ENCODE measurements at places on chromosomes 13 and 19.

GRCh38 chr19:55111238-55111831, 6.1 kb downstream of the PPP1R12C start:
- no peak for DNase-seq

- DNase-seq: no peak
Observed at GRCh38 chr19:55676383-55676782, 1.4 kb downstream of the EPN1 start.

GRCh38 chr13:74070065-74070464, 64.1 kb downstream of the KLF12 start:
- DNase-seq: no peak

GRCh38 chr13:88895261-88895941, 1224.2 kb downstream of the SLITRK5 start:
- no peak for DNase-seq

GRCh38 chr13:39035204-39035603, 2.7 kb downstream of the PROSER1 start:
- no peak for DNase-seq

DNA sequence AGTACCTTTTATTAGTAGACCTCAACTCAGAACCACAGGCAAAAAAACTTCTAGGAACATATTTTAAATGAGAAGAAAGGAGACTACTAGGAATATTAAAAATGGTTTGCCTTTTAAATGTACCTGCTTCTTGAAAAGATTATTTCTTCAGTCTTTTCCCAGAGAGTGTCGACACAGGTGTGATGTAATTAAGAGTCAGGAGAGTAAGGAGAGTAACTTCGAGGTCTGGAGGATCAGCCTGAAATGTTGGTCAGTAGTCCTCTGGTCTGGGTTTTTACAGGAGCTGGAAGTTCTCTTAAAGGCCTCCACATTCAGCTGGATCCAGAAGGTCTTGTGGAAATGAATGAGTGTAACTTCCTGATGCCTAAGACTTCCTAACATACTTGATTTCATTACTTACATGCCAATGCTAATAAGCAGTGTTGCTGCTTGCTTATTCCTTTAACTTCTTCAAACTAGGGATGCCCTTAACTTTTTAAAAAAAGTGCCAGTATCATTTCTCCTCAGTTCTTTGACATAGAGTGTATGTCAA, at the start of gene KCTD4:
Gene KCTD4, minus strand, starts transcription at position 345 of the 532 bp plus-strand sequence. CDS start 6,478 bp downstream, outside the sequence.
- DNase-seq: no peak

DNA sequence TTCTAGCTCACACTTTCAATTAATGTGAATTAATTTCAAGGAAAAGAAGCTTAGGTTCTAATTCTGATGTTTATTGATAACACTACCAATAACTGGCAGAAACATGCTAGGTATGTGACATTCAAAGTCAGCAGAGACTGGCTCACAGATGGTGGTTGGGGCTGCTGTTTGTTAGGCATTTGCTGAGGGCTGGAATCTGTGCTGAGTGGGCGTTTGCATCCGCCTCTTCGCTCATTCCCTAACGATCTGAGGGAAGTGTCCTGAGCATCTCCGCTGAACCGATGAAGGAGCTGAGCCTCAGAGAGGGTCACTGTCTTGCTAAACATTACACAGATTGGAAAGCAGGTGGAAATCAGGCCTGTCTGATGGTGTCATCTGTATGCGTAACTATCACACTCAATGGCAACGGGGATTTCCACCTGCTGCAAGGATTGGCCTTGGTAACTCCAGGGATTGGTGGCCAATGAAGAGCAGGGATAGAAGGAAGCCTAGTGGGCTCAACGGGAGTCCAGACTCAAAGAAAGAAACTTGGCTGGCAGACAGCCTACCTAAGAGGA, 338.9 kb downstream of the TEX29 start:
- DNase-seq: no peak

GRCh38 chr13:40389081-40389641, 277.3 kb downstream of the FOXO1 start:
- DNase-seq: no peak

DNA sequence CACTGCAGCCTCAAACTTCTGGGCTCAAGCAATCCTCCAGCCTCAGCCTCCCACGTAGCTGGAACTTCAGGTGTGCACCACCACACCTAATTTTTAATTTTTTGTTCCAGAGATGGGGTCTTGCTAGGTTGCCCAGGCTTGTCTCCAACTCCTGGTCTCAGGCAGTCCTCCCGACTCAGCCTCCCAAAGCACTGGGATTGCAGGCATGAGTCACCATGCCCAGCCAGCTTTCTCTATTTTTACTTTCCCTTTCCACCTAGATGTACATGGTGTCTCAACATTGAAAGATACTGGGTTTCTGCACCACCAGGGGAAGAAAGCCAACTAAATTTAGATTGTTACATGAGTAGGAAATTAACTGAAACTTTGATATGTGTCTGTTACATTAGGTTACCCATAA, 13.8 kb upstream of the ZNF846 start:
- no peak for DNase-seq

DNA sequence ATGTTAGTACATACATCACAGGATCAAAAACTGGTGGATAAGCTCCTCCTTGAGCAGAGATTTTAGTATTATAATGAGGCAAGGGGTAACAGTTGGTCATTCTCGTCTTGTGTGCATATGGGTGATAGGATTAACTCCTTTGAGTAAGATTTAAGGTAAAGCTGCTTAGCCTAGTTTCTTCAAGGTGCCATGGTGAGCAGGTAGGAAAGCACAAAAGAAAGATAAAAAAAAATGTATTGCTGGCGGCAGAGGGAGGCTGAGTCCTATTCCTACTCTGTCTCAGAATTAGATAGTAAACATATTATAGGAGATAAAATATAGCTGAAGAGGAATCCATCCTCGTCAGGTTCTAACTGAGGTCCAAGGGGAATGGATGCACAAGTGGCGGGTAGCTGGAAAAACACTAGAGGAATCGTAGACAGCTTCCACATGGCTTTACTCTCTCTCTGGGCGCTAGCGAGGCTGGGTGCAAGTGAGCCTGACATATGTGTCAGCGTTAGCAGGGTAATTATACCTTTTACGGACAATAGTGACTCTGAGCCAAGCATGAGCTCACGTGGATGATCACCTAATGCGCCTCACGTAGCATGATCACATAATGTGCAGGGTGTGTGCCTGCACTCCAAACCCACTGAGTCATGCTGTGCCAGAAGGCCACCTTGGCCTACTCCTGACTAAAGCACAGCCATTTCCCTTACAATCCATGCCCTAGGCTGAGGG, 734.3 kb upstream of the MIR17HG start:
- no peak for DNase-seq

- DNase-seq: no peak
Observed at GRCh38 chr13:109275852-109276251, 510.5 kb downstream of the IRS2 start.

DNA sequence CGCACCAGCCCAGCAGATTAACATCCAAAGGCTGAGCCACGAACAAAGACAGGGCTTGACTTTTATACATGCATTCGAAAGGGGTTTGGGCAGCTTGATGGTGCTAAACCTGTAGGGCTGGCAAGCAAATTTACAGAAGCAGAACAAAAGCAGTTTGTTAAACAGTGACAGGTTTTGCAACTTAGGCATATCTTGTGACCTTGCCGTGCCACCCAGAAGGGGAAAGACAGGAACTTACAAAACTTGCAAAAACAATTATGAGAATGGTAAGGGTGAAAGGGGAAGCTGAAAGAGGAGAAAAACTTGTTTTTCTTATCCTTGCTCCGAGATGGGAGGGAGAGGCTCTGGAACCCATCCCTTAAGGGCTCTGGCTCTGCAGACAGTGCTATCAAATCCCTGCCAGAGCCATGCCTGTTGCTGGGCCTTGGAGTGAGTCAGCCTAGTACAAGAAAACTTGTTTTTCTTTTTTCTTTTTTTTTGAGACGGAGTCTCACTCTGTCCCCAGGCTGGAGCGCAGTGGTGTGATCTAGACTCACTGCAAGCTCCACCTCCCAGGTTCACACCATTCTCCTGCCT, 1325.2 kb upstream of the PRR20A start:
- no peak for DNase-seq

GRCh38 chr13:57813651-57814050, 182.1 kb downstream of the PCDH17 start:
- DNase-seq: no peak

- no peak for DNase-seq
Observed at GRCh38 chr13:78910147-78910546, 251.2 kb upstream of the OBI1 start.

- DNase-seq: no peak
Observed at GRCh38 chr19:56112313-56112709, 8.8 kb downstream of the ZNF787 start.

- DNase-seq: no peak
Observed at GRCh38 chr19:15874821-15875474, 22.9 kb downstream of the CYP4F2 start.

DNA sequence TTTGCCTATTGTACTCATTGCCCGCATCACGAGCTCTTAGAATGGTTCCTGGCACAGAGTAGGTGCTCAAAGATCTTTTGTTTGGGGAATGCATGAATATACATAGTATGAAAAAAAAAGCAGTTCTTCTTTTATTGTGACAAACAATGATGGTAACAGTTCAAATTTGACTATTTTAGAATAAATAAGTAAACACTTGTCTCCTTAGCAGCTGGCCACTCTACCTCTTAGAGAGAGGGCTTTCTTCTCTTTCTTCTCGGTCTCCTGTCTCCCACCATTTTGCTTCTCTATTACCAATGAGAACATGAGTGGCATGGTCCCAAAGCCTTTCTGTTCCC, 639 bp upstream of the SLAIN1 start:
- no peak for DNase-seq

DNA sequence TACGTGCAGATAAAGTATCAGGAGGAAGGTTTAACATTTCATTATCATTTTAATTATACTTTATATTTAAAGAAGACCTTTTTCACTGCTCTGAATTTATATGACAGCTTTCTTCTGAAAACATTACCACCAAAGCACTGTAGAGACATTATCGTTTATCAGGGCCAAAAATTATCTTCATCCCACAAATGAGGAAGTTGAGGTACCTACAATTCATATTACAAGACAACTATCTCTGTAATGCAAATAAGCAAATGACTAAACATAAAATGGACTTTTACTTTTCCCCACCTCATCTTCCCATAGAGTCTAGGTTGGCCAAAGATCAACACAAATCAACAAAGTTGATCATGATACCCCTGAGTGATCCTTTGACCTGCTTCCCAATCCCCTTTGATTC, 30.9 kb upstream of the SMAD9 start:
- no peak for DNase-seq

GRCh38 chr19:35009424-35010415, 9.6 kb downstream of the GRAMD1A start:
- no peak for DNase-seq

GRCh38 chr13:40644838-40645604, 21.4 kb downstream of the FOXO1 start:
- no peak for DNase-seq

- DNase-seq: no peak
Observed at GRCh38 chr13:80447747-80448146, 106.8 kb upstream of the SPRY2 start.

- DNase-seq: no peak
Observed at GRCh38 chr13:72255908-72256307, 388.9 kb upstream of the DACH1 start.

- DNase-seq: no peak
Observed at GRCh38 chr13:21733475-21734263, 62.8 kb downstream of the FGF9 start.

- DNase-seq: no peak
Observed at GRCh38 chr13:29946093-29946492, 95.7 kb upstream of the UBL3 start.

- DNase-seq: no peak
Observed at GRCh38 chr19:43407416-43408005, 7.2 kb upstream of the TEX101 start.

- no peak for DNase-seq
Observed at GRCh38 chr13:95025116-95025515, 276.1 kb downstream of the ABCC4 start.

DNA sequence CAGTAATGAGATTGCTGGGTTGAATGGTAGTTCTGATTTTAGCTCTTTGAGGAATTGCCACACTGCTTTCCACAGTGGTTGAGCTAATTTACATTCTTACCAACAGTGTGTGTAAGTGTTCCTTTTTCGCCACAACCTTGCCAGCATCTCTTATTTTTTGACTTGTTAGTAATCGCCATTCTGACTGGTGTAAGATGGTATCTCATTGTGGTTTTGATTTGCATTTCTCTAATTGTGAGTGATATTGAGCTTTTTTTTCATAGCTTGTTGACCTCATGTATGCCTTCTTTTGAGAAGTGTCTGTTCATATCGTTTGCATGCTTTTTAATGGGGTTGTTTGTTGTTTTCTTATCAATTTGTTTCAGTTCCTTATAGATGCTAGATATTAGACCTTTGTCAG, 245.0 kb downstream of the MTUS2 start:
- no peak for DNase-seq

DNA sequence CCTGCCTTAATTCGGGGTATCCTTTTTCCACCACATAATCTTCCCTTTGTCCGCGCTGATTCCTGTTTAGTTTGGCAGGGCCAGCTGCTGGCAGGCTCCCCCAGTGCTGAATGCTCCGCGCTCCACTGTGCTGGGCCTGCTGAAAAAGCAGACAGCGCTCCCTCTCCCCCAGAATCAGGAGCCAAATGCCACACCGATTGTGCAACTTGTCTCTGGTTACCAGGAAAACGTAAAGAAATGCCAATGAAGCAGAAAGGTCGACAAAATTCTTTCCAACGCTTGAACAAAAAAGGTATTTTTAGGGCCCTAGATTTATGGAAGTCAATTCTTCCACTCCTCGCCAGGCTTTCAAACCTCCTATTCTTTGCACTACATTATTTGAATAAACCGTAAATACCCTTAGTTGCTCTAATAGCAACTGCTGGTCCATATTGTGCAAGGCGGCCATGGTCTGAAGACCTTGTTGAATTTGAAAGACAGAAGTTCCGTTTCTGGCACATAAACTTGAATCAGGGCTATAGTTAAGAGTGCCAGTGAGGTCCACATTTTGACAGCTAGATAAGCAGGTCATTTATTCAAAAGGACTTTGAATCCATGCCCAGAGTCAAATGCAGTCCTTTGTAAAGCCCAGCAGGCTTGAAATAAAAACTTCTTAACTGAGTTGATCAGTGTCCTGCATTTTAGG, 206.7 kb upstream of the RFC3 start:
- no peak for DNase-seq

DNA sequence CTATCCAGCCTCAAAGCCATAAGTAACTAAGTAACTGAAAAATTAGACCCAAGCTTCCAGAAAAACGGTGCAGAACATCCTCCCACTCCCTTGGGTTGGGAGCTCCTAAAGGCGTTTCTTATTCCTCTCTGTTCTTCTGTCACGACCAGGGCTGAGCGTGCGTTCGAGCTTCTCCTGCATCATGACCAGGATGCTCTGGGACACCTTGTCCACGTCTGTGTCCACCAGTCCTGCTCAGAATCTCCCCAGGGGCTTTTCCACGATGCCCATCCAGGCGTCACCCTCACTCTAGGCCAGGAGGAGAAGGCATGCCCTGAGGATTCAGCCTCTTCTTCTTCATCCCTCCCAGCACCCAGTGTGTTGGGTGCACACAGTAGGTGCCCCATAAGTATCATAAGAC, 37.8 kb upstream of the GAS6 start:
- DNase-seq: no peak

- DNase-seq: no peak
Observed at GRCh38 chr19:49340865-49341718, 5.9 kb downstream of the CD37 start.

Measured in activated CD8-positive, alpha-beta memory T cell treated with anti-CD3 and anti-CD28 coated beads for 48 hours (primary cell).